Body of pancreas (tissue), 4 donors: ENCODE measurements at places on chromosomes 3 and 15. TPM values are rescaled to one million over a fixed set of nuclear protein-coding genes. Genes with fewer than 3 reads are reported as not detected.

DNA sequence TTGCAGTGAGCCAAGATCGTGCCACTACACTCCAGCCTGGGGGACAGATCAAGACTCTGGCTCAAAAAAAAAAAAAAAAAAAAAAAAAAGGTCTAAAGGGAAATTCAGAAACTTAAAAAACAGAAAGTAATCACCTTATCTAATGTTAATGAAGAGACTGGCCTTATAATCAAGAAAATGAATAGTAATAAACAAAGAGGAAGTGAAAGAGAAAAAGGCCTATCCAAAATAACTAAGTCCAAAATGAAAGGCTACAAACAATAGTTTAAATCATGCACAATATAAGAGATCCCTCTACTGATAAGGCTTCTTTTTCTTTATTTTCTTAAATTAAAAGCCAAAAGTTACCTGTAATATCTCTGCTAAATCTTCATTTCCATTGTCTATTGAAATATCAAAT is 37.1 kb upstream of the HDC start:
- H3K4me1 ChIP-seq: no peaks in the 10 kb centered on the region
- no peak for DNase-seq
- H3K36me3 ChIP-seq: peaks cover 6% of the 10 kb centered on the region
- no peak overlapping the region for H3K27ac ChIP-seq

GRCh38 chr3:181696626-181697230 is 15.0 kb upstream of the SOX2 start:
- no peak overlapping the region for H3K27ac ChIP-seq
- no peak for DNase-seq
- no peak overlapping the region for H3K4me3 ChIP-seq
- peaks cover 27% of the 10 kb centered on the region for H3K4me1 ChIP-seq

DNA sequence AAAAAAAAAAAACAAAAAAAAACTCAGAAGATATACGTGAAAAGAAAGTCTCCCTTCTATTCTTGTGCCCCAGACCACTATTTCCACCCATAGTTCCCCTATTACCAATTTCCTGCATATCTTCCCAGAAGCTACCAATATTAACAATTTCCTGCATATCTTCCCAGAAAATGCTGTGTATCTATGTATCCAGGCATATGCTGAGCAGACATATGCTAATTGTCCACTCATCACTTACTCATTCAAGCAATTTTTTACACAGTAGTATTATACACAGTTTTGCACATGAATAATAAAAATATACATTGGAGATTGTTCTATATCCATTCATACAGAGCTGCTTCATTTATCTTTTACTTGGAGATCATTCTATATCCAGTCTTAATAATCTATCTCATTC is 12.6 kb upstream of the SLMAP start:
- H3K4me3 ChIP-seq: no peak overlapping the region
- H3K4me1 ChIP-seq: no peaks in the 10 kb centered on the region
- DNase-seq: no peak

Gene AAGAB
- 12.5 TPM for total RNA-seq

Gene KLF13
- 25.7 TPM for total RNA-seq

Gene SLC27A2
- total RNA-seq: 3.9 TPM
